ENCODE measurements at places on chromosomes 1 and 21.

DNA sequence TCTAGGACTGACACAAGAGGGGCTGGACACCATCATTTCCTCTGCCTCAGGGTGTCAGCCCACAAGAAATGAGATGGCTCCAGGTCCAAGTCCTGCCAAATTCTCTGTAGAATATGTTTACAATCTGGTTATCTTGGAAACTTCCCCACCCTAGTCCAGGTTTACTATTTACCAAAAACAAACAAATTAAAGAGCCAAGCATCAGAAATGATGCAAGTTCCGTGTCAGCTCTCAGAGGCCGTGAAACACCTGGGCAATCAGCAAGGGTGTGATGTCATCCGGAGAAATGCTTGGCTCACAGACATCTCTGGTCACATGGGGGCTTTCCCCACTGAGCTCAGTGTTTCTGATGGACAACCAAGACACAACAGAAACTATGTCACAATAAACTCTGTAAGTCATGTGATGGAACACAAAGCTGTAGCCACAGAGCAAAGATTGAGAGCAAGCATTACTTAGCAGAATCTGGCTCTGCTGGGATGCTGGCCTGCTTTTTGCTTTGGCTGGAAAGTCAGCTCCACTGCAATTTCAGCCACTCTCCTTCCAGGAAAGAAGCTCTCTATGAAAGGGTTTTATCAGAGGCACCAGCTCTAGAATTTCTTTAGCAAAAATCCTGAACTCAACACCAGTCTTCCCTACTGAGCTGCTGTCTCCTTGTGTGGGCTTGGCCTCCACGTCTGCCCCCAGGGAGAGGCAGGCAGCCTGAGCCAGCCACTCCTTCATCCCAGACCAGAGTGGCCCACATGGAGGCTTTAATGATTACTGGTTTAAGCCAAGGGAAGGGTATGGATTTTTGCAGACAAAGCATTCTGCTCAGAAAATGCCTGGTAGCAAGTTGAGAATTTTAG, 55.9 kb downstream of the NENF start:
- DNase-seq = no peak

- DNase-seq = no peak
These were observed 34.9 kb downstream of the ARID1A start for GRCh38 chr1:26730695-26731094.

- DNase-seq = no peak
These were observed 473.5 kb downstream of the PTPRU start for GRCh38 chr1:29709704-29710280.

DNA sequence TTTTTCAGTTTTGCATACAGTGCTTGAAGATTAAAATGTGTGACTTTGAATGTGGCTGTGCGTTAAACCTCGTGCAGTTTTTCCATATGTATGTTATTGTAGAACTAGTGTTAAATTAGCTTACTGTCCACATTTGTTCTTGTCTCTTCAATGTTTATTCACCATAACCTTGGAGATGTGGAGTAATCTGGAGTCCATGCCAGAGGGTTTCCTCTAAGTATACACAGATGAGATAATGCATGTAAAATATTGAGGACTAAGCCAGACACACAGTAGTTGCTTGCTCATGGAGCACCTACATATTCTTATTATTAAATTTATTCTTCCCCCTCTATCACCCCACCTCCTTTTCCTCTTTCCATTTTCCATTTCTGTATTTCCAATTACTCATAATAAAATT, 7.7 kb upstream of the GIPC2 start:
- no peak for DNase-seq

DNA sequence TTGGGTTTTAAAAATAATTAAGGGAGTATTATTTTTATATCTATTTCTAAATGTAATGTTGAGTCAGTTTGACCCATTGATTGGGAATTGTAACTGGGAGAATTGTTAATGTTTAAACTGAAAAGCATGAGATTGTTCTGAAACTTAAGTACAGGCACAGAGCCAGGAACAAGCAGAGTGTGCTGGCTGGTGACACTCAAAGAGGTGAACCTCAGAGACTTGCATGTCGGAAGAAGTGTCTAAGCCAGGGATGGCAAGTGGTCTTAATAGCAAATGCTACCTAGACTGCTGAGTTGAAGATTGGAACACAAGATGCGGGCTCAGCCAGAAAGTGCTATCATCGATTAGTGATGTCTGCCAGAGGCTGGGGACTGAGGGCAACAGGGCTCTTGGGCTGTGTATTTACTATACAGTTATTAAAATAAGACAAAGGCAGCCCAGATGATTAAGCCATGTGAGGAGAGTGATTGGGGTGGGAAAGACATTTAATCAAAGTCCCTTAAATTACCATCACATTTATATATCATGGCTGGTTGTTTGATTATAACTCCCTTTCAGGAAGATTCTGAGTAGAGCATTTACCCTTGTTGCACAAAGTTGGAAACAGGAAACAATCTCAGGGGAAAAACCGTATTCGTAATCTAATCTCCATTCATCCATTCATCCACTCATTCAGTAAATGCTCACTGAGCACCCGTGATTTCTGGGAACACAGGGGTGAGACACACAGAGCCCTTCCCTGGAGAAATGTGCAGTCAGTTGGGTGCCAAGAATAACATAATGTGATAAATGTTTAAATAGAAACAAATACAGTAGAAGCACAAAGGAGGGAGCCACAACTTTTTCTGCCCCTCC, 42.8 kb downstream of the C8A start:
- no peak for DNase-seq

DNA sequence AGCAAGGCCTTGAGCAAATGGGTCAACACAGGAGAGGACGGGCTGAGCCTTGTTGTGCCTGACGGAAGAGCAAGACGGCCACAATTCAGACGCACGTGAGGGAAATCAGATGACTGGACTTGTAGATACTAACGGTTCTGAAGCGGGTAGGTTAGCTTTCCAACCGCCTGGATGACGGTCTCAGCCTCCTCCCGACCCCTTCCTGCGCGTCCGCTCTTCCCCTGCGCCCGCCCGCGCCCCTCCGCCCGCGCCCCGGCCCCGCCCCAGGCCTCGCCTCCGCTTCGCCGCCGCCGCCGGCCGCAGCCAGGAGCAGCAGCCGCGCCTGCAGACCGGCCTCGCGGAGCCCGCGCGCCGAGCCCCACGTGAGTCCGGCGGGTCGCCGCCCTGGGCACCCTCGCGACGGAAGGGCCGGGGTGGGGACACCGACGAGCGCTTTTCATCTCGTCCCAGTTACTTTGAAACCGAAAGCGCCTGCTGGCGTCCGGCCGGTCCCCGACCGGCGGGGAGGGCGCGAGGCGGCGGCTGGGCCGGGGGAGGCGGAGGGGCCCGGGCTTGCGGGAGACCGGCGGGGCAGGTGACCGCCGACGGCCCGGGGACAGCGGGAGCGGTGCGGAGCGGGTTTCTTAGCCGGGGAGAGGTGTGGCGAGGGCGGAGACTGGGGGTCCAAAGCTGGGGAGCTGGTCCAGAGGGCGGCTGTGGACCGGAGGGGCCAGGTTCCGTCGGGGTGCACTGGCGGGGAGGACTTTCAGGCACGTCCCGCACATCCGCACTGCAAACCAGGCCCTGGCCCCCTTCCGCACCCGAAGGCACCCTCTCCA, at the start of gene TRAF5:
Gene TRAF5, plus strand, starts transcription at position 306 of the 818 bp plus-strand sequence. CDS start 26,407 bp downstream, outside the sequence.
- DNase-seq = no peak
